NCI-H2029 treated with DMSO at 0.1 percent for 48 hours (cell line): ENCODE measurements at places on chromosomes 16 and 17.
A peak's percentile ranks its signal among the peaks of the same experiment; 100 is the strongest.

DNA sequence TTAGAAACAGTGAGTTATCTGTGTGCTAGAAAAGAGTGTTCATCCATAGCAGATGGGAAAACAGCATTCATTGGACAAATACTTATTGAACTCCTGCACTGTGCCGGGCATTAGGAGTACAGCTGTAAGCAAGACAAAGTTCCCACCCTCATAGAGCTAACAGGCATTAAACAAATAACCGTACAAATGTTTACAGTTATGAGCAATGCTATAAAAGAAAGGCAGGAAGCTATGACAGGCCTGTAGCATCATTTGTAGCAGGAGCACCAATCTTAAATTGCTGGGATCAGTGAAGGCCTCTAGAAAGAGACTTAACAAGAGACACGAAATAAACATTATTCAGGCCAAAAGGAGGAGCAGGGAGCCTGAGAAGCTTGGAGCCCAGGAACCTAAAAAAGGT, 15.6 kb downstream of the SDR42E1 start:
- DNase-seq = no peak

DNA sequence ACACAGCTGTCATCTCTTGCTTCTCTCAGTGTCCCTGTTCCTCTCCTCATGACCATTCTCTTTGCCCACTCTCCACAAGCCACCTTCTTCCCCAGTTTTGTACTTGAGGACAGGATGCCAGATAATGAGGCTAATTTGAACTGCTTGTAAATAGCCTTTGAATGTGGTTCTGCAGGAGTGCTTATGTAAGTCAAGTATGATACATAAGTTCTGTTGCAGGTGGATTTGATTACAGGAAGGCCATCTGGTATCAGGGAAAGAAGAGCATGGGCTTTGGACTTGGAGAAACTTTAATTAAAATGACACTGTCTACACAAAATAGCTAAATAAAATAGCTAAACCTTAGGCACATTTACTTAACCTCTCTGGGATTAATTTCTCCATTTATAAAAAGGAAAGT, 120.2 kb upstream of the HLF start:
- peak; percentile 26 for DNase-seq

DNA sequence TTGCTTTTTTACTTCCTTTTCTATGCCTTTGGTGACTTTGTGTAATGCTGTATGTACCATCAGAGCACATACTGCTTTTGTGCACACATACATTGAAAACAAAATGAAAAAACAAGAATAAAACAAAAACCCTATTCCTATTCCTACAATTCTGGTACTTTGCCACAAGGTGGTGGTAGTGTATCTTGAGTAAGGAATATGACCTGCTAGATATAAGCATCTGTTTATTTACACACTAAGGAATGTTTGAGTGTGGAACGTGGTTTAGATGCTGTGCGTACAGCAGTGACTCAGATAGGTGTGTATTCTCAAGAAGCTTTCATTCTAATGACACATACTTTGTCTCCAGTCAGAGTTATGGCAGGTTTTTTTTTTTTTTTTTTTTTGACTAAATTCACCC, 606.2 kb downstream of the WWOX start:
- DNase-seq = no peak

GRCh38 chr16:31273187-31273586, 13.4 kb downstream of the ITGAM start:
- DNase-seq = no peak

GRCh38 chr17:57834146-57834741, 15.6 kb downstream of the MRPS23 start:
- no peak for DNase-seq

DNA sequence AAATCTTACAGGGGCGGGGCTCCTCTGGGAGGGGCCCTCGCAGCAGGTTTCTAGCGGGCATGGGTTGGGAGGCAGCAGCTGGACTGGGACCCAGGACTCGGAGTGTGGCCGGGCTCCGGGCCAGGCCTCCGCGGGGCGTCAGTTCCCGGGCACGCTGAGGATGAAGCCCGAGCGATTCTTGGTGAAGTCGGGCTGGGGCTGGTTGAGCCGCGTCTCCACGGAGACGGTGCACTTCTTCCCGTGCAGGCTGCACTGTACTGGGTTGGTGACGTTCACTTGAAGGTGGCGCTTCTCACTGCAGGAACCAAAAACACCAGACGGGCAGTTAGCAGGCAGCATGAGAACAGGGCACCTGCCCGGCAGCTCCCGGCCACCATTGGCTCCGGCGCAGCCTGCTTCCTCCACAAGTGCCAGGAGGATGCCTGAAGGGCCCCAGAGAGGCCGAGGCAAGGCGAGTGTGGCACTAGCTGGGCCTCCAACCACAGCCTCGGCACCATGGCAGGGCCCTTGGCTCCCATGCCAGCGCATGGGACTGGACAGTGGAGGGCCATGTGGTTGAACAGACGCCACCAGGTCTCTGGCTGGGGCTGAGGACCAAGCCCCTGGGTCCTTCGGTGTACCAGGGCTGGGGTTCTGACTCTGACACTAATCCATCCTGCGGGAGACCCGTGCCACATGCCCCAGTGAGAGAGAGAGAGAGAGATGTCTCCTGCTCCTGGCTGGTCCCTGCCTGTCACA, 8.0 kb downstream of the CDK5R1 start:
- no peak for DNase-seq

DNA sequence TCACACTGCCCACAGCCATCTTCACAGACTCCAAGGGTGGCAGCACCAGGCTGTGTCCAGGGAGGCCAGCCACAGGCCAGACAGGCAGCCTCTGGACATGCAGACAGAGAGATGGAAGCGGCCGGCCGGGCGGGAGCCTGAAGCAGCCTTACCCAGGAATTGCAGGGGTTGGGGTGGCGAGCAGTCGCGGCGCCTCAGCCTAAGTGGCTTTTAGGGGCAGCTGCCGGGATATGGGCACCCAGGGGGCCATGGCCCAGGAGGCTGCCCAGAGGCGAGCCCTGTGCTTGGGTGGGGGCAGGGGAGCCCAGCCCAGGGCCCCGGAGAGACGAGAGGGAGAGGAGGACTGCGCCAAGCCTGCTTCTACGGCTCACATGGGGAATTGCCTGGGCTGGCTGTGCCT, 1.5 kb upstream of the NHERF2 start:
- DNase-seq = no peak

- DNase-seq = no peak
Measured at GRCh38 chr16:19809693-19810092, 75.0 kb downstream of the GPRC5B start.

GRCh38 chr17:80925688-80926335, 65.8 kb upstream of the CHMP6 start:
- DNase-seq = no peak
